ENCODE measurements at places on chromosomes 13 and 19.

DNA sequence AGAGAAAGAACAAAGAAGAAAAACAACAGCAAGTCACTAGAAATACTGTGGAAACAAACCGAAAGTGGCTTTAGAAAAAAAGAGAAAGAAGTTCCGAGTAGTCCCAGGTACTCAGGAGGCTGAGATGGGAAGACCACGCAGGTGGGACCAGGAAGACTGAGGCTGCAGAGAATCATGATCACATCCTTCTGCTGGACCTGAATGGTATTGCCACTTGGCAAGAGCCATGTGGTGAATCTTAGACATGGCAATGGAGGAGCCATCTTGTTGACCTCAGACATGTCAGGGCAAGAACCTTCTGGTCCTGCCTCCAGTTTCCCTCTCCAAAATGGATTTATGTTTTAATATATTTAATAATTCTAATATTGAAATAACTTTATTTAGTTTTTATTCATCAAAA, 37.4 kb upstream of the ZNF724 start:
- no peak for DNase-seq

- no peak for DNase-seq
These were observed 988.6 kb downstream of the PCDH17 start for GRCh38 chr13:58620176-58620575.

DNA sequence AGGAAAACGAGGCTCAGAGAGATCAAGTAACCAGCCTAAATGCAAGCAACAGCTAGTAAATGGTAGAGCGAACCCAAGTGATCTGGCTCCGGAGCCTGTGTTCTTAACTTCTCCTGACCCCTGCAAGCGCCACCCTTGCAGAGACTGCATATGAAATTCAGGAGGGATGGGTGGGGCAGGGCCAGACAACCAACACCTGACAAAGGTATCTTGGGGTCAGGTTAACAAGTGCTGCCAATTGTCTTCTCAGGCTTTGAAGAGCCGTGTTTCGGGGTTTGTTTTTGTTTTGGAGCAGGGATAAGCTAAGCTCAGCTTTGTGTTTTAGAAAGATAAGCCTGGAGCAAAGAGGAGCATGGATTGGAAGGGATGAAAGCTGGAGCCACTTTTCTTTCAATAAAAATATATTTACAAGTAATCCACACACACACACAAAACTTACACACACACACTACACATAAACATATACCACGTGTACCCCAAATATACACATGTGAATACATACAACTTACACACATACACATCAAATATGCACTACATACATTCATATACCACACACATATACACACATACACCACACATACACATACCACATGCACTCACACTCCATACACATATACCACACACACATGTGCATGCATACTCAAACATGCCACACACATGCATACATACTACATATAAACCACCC, 722.0 kb downstream of the DIAPH3 start:
- no peak for DNase-seq

GRCh38 chr19:35337097-35337983, 8.4 kb downstream of the CD22 start:
- DNase-seq = no peak

DNA sequence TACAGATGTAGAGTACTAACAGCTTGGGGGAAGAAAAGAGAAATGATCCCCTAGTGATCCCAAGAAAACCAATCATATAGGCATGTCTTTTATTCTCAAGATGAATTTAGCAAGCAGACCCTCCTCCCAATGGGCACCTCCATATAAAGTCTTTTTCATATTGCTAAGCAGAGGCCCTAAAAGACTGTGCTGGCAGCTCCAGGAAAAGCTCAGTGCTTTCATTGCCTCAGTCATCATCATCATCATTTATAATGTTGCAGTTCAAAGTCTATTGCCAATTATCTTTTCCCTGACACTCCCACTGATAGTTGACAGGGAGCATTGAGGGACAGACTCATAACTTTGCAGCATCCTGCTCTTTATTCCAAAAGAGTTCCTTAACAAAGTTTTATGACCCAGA, 13.0 kb downstream of the GPR183 start:
- no peak for DNase-seq

DNA sequence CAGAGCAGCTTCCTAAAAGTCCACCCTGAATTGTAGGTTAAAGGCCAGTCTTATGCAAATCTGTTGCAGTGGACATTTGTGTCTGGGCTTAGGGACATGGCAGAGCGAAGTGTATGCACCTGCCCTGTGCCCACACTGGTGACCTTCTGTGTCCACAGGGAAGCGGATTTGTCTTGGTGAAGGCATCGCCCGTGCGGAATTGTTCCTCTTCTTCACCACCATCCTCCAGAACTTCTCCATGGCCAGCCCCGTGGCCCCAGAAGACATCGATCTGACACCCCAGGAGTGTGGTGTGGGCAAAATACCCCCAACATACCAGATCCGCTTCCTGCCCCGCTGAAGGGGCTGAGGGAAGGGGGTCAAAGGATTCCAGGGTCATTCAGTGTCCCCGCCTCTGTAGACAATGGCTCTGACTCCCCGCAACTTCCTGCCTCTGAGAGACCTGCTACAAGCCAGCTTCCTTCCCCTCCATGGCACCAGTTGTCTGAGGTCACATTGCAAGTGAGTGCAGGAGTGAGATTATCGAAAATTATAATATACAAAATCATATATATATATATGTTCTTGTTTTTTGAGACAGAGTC, 25.5 kb downstream of the CYP2B6 start:
- DNase-seq = no peak

DNA sequence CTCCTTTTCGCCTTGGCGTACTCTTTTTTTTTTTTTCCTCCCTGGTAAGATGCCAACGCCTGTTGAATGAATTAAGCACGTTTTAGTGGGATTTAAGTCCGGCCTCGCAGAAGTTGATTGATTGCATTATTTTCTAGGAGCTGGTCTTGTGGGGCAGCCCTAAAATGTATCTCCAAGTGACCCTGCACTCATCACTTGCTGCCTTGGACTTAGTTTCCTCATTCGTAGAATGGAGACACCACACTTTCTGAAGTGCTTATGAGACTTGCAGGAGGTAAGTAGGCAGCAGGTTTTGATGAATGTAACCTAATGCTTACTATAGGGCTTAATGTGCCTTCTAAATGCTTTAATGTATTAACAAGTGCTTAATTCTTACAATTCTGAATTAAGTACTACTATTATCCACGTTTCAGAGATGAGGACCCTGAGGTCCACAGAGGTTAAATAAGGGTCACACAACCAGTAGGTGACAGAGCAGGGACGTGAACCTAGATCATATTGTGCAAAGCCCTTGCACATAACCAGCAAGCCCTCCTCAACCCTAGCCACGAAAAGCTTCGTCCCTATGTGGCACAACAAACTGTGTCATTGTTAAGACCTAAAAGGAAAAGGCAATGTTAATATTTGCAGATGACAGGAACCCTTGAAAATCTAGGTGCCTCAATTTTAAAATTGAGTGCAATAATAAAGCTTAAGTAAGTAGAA, 514 bp upstream of the ARGLU1 start:
- no peak for DNase-seq

- peak; percentile 37 for DNase-seq
These were observed 104.7 kb upstream of the FREM2 start for GRCh38 chr13:38582133-38582532.

- no peak for DNase-seq
These were observed 57.0 kb downstream of the RBM26 start for GRCh38 chr13:79349011-79349410.

- no peak for DNase-seq
These were observed 241 bp downstream of the ODAD3 start for GRCh38 chr19:11434703-11435056.

DNA sequence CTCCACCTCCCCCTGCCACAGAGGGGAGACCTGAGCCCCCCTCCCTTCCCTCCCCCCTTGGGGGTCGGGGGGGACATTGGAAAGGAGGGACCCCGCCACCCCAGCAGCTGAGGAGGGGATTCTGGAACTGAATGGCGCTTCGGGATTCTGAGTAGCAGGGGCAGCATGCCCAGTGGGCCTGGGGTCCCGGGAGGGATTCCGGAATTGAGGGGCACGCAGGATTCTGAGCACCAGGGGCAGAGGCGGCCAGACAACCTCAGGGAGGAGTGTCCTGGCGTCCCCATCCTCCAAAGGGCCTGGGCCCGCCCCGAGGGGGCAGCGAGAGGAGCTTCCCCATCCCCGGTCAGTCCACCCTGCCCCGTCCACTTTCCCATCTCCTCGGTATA, 2.4 kb upstream of the APOE start:
- DNase-seq = no peak

DNA sequence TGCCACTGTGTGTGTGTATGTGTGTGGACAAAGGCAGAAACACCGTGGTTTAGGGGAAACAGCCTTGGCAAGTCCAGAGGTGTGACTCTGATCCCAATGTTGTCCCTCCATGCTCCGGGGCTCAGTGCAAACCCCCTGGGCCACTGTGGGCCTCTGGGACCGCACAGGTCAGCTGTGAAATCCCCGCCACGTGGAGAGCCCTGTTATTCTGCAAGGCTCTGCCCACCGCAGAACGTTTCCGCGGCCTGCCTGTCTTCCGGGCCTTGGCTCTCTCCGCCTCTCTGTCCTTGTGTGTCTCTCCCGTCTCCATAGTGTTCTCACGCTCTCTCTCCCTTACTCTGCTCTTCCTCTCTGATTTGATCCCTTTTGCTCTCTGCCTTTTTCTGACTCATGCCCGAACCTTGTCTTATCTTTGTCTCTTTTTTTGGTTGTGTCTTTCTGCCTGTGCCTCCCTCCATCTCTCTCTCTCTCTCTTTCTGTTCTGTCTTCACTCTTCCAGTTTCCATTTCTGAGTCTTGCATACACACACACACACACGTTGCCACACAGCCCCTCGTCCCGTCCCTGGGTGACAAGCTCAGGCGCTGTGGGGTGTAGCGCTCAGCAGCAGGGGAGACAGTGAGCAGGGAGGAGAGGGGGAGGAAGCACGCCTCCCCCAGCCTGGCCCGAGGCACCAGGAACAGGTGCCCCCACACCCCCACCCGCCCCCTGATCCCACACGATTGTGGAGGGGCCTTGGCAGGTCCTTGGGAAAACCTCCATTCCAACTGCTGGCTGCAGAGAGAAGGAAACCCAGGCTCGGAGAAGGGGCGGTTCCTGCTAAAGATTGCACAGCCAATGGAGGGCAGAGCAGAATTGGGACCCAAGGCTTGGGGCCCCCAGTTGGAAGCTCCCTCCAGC, 3.0 kb downstream of the TTYH1 start:
- no peak for DNase-seq

DNA sequence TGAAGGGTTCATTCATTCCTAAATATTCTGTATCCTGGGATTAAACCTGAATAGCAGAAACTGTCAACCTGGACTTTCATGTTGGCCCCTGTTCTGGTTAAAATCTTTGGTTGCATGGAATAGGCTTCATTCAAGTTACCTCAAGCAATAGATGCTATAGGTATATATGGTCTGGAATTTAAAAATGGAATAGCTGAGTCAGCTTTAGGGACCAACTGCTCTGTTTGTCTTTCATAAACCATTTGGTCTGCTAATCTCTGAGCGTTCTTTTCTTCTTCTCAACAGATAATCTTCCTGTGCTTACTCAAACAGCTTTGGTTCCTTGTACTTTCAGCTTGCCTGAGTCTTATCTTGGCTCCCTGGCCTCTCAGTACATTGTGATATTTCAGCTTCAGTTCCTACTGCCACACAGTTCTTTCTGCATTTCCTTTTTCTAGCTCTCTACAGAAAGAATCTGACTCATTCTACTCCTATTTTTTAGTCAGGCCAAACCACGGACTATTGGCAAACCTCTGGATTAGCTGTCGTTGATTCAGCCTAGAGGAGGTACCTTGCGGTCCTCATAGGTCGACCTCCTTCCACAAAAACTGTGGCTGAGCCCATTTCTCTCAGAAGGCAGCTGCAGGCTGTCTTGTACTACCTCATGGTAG, 35.9 kb upstream of the MAB21L1 start:
- DNase-seq = no peak

GRCh38 chr19:43966079-43966694, 15.2 kb downstream of the ZNF221 start:
- DNase-seq = no peak
